ENCODE measurements at places on chromosomes 3 and 15.

- no peak for DNase-seq
Measured at GRCh38 chr3:43249405-43249804, 36.9 kb upstream of the SNRK start.

DNA sequence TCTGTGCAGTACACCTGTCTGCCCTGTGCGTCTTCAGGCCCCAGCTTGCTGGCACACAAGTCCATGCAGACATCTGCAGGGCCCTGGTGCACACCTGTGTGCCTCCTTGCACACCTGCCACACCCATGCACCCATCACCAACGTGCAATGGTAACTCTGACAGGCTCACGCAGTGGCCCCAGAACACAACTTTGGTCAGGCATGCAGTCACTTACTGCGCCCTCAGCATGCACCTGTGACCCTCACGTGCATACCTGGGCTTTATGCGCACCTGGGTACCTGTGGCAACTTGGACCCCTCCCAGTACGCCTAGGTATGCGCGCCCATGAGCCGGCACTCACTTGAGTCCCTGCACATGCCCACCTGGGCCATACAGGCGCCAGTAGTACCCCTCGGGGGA, 1.7 kb downstream of the PLXND1 start:
- peak; percentile 37 for DNase-seq

DNA sequence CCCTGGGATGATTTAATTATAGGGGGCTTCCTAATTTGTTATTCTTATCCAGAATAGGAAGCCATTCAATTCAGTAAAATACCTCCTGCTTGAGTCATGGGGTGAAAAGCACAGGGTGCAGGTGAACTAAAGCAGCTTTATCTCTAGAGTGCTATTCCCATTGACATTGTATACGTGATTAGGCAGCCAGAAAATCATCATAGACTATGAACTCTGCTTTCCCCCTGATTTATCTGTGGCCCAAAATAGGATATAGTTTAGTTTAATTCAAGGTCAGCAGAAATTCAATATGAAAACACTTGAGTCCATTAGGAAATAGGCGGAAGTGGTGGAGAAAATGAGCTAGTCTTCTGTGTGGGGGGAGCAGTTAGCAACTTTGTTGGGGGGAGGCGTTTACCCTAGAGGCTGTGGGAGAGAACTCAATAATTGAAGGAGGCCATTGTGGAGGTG, 18.2 kb upstream of the PRKCI start:
- DNase-seq, result peak; percentile 53

DNA sequence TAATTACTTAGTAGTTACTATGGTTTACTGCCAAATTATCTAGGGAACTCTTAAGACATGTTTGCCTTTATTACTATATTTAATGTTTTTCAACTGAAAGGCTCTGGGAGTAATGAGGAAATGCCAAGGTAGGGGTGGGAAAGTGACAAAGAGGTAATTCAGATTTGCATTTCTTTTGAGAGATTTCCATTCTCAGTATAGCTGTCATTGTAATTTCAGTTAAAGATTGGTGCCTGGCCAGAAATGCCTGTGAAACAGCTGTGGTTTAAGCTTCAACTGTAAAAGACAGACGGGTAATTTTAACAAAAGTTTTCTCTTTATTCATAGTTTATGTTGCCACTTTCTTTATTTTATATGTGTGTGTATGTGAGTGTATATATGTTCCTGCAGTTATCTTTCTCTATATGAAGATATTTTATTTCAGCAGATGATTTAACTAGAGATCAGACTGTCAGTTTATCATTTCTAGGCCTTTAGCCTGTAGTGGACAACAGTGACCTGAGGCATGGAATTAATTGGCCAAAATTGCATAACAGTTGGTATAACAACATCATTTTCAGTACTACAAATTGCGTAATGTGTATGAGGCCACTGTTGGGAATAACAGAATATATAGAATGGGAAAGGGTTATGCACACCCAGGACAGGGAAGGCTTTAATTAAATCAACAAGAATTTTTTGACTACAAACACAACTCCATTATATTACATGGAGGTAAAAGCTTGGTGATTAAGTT, 119.0 kb downstream of the BBX start:
- no peak for DNase-seq

DNA sequence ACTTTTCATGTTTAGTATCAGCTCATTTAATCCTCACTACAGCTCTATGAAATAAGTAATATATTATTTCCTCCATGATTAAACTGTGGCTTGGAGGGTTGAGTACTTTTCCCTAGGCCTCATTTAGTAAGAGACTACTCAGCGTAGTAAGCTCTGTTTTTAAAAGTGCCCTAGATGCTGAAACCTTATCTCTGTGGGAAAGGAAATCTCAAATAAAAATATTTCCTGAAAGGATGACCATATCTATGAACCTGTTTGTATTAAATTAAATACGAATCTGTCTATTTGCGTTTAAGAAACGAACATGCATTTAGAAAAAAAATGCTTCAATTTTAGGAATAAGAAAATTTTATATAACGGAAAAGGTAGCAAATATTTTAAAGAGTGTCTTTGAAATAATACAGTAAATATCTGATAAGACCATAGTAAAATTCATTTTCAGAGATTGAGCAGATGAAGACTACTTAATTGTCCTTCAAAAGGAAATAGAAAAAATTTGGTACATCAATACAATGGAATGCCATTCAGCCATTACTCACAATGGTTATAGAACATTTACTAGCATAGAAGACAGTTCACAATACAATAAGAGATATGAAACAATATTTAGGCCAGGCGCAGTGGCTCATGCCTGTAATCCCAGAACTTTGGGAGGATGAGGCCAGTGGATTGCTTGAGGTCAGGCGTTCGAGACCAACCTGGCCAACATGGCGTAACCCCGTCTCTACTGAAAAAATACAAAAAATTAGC, 56.2 kb downstream of the ATG7 start:
- DNase-seq, result no peak

DNA sequence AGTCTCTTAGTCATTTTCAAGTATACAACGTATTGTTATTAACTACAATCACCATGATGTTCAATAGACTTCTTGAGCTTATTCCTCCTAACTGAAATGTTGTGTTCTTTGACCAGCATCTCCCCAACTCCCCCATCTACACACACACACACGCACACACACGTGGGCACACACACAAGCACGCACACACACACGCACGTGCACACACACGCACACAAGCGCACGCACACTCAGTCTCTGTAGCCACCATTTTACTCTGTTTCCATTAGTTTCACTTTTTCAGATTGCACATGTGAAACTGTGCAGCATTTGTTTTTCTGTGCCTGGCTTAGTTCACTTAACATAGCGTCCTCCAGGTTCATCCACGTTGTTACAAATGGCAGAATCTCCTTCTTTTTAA, 247.0 kb downstream of the XXYLT1 start:
- DNase-seq, result no peak

GRCh38 chr3:11384074-11384473, 111.9 kb downstream of the ATG7 start:
- DNase-seq, result no peak

DNA sequence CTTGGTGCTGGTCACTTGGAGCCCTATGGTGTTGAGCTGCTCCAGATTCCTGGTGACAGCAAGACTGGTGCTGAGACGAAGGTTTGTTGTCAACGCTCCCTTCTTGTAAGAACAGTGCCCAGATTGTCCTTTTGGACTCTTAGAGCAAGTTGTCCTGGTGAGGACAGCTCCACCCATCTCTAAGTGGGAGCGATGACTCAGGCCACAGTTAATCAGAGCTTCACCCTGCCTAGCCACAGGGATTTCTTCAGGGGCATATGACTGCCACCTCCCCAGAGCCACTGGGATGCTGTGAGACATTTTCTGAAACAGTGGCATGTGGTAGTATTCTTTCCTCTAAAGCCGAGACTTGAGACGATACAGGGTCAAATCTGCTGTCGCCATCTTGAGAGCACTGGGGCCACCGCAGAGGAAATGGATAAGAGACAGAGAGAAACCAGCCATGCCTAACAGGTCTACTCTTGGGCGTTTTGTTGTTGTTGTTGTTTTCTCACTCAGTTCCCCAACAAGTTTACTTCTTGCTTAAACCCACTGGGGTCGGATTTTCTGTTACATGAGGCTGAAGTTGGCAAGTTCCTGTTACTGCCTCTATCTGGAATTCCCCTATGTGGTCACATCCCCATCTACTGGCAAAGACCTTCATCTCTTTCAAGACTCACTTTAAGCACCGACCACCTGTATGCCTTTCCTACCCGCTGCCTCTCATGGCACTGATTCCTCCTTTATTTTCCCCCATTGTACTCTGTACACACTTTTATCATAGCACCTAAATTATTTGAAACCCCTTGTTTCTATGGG, 16.0 kb upstream of the PCOLCE2 start:
- DNase-seq, result peak; percentile 65

DNA sequence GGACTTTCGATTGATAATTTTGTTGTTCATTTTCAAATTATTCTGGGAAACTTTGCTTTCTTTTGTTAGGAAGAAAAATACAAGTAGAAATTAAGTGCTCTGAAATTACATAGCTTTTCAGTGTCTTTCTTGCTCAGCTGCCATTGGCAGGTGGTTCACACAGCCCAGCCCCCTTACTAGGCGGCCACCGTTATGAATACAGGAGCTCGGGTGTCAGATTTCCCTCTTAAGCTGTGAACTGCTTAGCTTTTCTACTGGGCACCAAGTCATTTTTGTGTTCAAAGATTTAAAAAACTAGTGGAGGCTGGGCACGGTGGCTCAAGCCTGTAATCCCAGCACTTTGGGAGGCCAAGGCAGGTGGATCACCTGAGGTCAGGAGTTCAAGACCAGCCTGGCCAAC, 55.2 kb downstream of the HMG20A start:
- no peak for DNase-seq

DNA sequence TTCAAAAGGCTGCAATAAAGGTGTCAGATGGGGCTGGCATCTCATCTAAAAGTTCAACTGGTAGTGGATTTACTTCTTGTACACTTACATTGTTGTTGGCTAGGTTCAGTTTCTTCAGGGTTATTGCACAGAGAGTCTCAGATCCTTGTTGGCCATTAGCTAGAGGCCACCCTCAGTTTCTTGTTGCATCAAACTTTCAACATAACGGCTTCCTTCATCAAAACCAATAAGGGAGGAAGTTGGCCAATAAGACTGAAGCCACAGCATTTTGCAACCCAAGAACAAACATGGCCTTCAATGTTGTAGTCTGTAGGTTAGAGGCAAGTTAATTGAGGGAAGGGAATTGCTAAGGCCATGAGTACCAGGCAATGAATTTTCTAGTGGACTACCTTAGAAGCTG, 218.0 kb downstream of the ZBBX start:
- DNase-seq, result no peak

DNA sequence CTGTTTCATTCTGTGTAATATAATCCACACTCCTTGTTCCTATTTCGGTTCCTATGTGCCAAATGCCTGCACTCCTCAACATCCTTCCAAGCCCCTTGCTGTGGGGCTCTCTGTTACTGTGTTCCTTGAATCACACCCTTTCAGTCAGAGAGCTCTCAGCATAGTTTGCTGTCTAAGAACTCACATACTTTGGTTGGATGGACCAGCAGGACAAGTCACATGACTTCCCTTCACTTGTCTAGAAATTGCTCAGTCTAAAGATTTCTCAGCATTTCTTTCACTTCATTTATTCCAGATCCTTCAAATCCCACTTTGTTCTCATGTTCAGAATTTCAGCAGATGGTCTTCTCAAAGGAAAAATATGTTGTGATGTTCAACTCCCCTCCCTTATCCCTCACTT, 203.5 kb upstream of the PFN2 start:
- no peak for DNase-seq

DNA sequence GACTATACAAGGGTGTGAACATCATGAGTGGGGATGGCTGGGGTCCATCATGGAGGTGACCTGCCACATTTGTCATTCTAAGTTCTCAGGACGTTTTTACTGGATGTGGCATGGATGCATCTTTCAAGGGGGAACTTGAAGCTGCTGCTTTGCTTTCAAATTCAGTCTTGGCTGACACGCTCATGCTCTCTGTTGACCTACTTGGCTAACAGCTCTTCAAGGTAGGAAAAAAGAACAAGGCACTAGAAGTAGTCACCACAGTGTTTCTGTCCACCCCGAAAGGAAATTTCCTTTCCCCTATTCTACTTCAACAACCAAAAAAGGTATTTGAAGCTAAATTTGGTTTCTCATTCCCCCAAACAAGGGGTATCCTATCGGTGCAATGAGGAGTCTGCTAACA, 15.0 kb downstream of the STIMATE start:
- no peak for DNase-seq

DNA sequence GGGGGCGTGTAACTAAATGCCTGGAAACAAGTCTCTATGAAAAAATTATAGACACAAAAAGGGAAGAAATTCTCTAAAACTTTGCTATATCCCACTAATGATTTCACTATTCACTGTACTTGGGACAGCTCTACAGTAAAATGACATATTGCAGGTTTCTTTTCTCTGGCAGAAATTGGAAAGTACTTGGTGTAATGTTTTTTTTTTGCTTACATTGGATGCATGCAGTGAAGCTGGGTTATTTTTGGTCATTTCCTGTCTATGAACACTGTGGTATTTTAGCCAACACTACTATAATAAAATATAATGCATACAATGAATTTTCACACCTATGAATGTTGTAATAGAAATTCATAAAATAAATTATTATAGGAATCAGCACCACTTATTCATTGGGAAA, 109.7 kb downstream of the LRRC49 start:
- DNase-seq, result no peak

- no peak for DNase-seq
Measured at GRCh38 chr3:194029846-194030245, 106.1 kb upstream of the HES1 start.

DNA sequence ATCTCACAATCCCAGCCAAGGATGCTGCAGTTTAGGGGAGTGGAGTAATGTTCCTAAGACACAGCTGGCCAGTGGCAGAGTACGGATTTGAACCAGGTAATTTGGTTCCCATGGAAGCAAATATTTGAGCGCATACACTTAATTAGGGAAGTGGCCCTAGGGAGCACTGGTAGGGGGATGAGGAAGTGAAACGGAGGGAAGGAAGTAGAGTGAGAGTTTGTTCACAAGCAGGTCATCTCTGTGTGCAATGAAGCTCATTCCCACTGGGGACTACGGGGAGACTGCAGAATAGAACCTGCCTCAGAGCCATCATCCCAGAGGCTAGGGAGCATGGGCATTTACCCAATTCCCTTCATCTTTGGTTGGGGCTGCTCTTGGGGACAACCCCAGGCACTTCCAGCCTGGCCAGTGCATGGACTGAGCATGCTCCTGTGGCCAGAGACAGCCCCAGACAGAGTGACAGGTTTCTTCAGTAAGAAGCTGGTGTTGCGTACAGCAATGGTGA, 317.2 kb upstream of the PROK2 start:
- no peak for DNase-seq

GRCh38 chr3:100856821-100857220, 136.4 kb downstream of the ABI3BP start:
- no peak for DNase-seq

- no peak for DNase-seq
Measured at GRCh38 chr3:126516936-126517290, 660 bp downstream of the UROC1 start.

DNA sequence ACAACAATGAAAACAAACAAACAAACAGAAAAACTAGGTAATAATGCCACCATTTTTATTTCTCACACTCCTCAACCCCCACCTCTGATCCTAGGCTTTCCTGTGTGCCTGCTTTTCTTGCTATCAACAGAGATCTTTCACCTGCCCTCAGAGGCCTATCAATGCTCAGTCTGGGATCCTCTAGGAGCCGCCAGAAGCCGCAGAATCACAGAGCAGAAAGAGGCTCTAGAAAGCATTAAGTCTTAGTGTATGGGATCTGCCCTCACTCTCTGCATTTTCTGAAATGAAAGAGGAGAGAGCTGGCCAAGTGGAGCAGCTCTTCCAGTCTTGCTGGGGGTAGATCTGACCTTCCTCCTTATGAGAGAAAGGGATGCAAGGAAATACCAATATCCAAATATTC, 306.8 kb downstream of the TUSC7 start:
- DNase-seq, result peak; percentile 41

GRCh38 chr3:99641982-99642381, 3.6 kb downstream of the COL8A1 start:
- no peak for DNase-seq

Measured in NCI-H146 (cell line).